DMS 273 treated with DMSO at 0.1 percent for 48 hours (cell line): ENCODE measurements at places on chromosomes 2 and 18.

DNA sequence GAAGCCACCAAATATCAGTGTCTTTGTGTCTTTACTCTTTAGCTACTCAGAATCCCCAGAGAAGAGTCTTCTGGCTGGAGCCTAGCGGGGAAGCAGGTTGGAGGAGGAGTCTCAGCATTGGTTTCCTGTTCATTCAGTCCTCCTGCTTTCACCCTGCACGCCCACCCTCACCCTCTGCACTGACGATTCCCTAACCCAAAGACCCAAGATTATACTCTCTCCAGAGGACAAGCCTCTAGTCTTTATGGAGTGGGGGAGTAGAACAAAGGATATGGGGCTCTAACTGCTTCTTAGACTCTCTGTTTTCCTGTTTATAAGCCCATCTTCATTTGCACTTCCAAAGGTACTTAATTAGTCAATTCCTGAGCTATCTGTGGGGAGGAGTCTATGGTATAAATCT is 338.8 kb downstream of the AGPS start:
- no peak for DNase-seq

- DNase-seq = no peak
These were observed 50.5 kb downstream of the ZNF516 start for GRCh38 chr18:76444446-76445105.

- DNase-seq = no peak
These were observed 28.8 kb downstream of the TUBB6 start for GRCh38 chr18:12336887-12337286.

DNA sequence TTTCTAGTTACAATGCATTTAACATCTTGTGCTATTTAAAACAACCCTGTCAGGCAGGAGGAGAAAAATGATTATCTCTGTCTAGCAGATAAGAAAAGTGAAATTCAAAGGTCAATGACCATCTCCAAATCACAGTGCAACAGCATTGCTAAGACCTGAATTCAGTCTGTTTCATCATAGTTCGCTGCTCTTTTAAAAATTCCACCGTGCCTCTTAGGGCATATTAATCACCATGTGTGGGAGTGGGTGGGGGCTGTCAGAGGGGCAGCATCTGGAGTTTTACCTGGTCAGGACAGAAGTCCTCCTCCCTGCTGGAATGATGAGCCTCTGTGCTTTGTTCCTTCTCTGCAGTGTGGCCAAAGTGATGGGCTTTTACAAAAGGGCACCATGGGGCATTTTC is 418.7 kb upstream of the RGPD4 start:
- DNase-seq = no peak

GRCh38 chr2:105796131-105796638 is 51.5 kb downstream of the NCK2 start:
- no peak for DNase-seq

- no peak for DNase-seq
These were observed 86.0 kb upstream of the TWIST2 start for GRCh38 chr2:238761868-238762267.

DNA sequence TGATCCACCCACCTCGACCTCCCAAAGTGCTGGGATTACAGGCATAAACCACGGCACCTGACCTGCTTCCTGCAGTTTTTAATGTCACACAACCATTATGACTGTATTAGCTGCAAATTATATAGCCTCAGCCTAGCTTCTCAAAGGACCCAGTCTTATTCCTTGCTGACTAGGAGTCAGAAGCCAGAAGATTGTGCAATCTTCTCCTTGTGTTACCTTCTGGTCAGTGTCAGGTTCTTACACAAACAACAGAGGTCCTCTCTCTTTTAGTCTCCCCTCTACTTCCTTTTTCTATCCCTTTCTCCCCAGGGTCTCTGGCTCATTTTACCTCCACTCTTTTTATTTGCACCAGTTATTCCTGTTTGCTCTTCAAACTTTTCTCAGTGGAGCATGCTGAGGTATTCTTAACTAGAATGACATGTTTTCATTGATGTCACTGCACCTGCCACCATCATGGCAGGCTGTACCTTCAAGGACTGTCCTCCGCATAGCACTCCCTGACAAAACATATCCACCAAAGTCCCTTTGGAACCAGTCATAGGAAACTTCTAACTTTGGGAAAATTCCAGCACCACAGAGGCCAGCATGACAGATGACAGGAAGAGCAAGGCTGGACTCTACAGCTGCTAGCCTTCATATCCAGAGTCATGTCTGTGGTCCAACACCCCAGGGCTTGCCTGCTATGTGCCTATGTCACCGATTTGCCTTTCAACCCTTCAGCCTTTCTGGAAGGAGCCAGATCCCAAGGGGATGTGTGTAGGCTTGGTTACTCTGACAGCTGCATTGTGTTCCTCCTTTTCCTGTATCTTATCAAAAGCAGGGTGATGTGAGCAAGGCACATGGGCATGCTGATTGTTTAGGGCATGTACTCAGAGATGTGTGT is 45.2 kb upstream of the EPC2 start:
- DNase-seq = no peak

DNA sequence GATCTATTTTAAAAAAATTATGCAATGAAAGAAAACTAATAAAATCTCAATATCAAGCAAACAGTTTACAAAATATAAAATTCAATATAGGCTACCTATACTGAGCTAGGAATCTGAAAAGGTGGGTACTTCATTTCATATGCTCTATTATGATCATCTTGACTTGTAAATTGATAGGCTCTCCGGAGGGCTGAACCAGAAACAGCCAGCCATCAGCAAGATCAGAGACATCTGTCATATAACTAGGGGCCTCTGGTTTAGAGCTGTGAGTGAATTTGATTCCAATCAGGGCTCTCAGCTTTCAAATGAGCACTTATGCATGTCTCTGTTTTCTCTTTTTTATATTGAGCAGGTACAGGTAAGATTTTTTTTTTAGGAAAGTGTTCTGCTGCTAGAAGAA is 114.2 kb downstream of the SPHKAP start:
- no peak for DNase-seq
